ENCODE measurements at places on chromosomes 7 and 10.

DNA sequence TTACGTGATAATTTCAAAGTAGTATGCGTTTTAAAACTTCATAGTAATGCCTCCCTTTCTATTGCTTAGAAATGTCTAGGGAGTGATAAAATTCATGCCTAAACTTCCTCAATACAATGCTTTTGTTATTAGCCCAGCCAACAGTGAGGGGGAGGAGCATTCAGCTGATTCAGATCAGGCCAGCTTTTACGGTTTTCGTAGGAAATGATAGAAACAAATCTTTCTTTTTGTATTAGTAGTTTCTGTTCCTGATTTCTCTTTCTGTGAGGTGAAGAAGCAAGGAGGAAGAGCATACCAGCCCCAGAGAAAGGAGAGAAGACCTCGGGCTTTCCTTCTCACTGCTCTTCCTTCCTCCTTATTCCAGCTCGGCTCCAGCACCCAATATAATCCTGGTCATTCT lies 35.2 kb upstream of the ITPRID1 start:
- no peak for DNase-seq

DNA sequence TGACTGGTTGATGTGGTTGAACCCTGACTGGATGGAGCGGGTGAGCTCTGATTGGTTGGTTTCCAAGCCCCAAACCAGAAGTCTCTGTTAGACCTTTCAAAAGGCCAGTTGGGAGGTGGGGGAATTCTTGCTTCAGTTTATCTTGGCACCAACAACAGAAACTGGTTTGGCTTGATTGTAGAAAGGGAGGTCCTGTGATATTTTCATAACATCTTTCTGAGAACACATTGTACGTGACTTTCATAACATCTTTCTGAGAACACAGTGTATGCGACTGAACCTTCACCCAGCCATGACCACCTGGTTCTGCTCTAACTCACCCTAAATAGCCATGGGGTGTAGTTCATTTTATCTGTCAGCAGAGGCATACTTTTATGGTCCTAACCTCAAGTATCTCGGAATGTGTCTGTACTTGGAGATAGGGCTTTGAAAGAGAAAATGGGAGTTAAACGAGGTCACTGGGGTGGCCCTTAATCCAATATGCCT lies 88.3 kb downstream of the GALNT17 start:
- DNase-seq = no peak

GRCh38 chr7:2003931-2004812 lies 228.6 kb downstream of the MAD1L1 start:
- DNase-seq = no peak

DNA sequence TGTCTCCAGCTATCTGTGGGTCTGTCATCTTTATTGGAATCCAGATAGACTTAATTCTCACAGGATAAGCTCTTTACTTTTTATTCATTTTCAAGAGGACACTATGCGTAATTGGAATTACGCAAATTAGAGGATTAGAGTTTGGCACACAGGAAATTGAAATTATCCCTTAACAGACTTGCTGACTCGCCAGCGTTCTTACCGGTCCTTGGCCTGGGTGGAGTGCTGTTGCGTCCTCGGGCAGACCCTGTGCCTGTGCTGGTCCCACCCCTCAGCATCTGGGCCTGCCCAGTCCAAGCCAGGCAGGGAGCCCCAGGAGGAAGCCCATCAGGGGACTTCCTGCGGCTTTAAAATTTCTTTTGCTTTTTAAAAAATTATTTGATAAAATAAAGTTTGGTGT lies 101.8 kb downstream of the MKI67 start:
- no peak for DNase-seq

DNA sequence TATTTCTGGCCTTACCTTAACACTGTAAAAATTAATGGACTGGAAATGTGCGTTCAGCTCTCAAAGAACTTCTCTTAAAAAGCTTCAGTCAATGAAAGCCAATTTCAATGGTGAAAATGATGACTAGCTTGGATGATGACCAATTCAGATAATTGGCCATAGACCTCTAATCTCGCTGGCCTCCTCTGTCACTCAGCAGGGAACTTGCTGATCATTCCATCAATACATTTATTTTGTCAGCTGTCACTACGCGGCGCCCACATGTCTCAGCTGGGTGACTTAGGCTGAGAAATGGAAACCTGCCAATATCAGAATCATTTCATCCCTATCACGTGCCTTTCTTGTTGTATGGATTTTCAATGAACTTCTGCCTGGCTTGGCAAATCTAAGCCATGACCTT lies 673.0 kb upstream of the AUTS2 start:
- DNase-seq = no peak

DNA sequence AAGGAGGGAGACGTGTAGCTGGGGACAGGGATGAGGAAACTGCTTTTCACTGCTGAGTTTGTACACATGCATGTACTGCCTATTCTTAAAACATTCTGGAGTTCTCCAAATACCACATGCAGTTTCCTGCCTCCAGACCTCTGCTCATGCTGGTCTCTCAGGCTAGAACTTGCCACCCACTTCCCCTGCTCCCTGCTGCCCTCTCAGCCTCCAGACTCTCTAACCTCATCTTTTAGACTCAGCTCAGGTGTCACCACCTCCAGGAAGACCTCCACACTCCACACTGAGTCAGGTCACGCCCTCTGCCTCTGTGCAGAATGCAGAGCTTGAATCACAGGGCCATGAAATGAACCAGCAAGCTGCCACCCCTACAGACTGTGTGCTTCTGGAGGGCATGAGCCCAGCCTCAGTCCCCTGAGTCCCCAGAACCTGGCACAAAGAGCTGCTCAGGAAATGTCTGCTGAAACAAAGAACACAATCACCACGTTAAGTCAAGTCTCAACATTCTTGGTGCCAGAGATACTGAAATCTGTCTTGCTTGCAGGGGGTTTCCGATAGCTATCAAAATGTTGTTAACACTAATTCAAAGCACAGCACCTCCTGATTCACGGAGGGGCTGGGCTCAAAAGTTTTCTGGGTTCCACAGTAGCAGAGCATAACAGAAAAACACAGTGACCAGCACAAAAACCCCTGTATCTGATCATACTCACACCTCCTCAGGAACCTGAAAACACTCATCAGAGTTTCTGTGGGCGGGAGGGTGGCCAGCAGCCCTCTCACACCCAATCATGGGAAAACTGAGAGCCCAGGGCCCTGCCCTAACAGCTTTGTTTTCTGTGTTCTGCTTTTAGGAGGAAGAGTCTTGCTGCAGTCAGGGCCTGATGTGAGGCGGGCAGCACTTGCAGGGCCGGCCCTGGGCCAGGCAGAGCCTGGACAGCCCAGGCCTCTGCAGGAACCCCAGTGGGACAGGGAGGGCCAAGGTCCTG lies 21.1 kb downstream of the FAM53B start:
- DNase-seq = peak; percentile 11

GRCh38 chr10:19497026-19497425 lies 319.2 kb upstream of the PLXDC2 start:
- no peak for DNase-seq

DNA sequence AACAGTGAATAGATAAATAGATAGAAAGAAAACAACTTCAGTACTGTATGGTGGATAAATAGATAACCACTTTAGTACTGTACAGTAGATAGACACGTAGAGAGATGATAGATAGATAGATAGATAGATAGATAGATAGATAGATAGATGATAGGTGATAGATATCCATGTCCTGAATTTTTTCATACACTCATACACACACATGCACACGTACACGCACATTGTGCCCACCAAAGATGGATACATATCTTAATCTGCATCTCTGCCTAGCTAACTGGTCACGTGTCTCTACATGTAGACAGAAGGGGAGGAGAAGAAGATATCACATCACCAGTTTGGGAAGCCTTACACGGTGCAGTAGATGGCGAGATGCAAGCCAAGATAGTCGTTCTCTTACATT lies 99.2 kb downstream of the ARID5B start:
- DNase-seq = no peak

- no peak for DNase-seq
Observed at GRCh38 chr7:66739953-66740301, 606 bp upstream of the RABGEF1 start.

DNA sequence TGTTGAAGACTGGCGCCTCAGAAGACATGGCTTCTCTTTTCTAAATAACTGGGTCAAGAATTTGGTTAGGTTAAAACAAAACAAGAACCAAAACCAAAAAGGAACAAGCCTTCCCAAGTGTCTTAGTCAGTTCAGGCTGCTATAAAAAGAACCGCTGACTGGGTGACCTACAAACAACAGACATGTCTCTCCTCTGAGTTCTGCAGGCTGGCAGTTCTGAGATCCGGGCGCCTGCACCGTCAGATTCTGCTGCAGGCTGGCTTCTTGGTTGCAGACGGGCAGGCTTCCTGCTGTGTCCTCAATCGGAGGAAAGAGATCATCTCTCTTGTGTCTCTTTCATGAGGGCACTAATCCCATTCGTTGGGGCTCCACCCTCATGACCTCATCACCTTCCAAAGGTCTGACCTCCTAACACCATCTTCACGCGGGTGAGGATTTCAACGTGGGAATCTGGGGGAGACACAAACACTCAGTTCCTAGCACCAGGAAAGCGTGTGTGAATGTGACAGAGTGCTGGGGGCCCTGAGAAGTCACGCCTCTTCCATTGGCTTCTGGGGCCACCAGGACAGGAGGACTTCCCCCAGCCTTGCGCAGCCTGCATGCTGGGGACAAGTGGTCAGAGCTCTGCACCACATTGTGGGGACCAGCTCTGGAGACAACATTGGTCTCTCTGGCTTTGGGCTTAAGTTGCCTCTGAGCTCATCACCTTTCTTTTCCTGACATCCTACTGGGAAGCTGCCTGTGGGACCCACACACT lies 63.1 kb downstream of the ASB13 start:
- no peak for DNase-seq

GRCh38 chr10:15738270-15738925 lies 18.7 kb upstream of the ITGA8 start:
- no peak for DNase-seq

- no peak for DNase-seq
Observed at GRCh38 chr10:97220355-97220754, 34.6 kb upstream of the SLIT1 start.

DNA sequence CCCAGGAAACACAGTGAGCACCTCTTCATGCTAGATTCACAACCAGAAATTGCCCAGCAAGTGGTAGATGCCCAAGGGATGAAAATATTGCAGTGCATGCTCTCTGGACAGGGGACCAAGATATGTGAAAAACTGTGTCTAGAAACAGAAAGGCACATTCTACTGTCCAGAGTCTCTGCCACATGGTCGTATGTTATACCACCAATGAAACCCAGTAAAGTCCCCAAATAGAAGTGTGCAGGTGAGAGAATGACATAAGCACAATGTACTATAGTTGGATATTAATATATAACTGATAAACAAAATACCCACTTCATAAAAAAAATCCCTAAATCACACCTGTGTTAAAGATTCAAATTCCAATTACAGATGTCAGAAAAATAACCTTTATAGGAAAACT lies 43.8 kb downstream of the RASGEF1A start:
- no peak for DNase-seq

DNA sequence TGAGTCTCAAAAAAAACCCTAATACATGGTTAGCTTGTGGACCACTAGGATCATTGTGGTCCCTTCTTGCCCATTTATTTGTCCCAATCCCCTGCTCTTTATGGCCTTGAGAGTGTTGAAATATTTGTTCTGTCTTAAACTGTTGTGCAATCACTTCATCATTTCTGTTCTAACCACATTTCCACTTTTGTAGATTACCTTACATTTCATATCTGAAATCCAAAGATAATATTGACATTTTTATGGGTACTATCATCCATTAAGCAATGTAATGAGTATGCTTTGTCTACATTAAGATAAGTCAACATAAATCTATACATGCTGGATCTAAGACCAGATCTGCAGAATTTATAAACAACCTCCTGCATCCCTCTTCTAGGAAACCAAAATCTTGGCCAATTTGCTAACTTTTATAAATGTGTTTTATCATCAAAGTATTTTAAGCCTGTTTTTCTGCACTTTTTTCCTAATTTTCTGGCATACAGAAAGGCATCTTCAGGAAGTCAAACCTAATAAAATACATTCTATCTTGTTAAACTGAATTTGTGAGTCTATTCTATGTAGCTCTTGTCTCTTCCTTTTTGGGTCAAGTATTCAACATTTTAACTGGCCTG lies 359.4 kb upstream of the CELF2 start:
- DNase-seq = no peak

DNA sequence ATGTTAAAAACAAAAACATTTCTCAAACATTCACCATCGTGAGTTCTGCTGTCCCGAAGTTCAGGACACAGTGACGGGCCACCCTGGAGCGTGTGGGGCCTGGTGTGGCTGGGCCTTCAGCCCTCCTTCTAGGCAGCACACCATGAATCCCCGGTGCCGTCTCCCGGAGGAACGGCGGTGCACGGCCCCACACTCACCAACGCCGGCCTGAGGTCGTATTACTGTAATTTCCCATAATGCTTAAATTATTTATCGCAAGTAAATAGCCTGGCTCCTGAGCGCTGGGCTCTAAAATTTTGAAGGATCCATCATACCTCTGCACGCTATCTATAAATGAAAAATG lies 1.4 kb downstream of the STK32C start:
- no peak for DNase-seq

DNA sequence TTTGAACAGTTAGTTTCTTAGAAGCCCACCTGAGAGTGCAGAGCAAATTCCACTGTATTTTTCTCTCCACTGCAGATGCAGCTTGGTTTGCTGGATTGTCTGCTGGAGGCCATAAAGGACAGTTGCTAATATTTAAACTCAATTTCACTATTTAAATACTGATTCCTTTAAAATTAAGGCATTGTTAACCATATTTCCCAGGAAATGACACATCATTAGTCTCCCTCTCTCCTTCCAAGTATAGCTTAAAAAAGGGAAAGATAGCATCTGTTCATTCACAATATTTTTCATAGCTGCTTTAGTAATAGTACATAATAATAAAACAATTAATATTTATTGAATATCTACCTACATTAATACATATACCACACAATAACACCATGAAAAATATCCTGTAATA lies 252.9 kb downstream of the HGF start:
- no peak for DNase-seq

- no peak for DNase-seq
Observed at GRCh38 chr7:155733582-155734444, 78.5 kb downstream of the SHH start.

GRCh38 chr10:66564287-66564686 lies 361.5 kb upstream of the LRRTM3 start:
- DNase-seq = no peak

DNA sequence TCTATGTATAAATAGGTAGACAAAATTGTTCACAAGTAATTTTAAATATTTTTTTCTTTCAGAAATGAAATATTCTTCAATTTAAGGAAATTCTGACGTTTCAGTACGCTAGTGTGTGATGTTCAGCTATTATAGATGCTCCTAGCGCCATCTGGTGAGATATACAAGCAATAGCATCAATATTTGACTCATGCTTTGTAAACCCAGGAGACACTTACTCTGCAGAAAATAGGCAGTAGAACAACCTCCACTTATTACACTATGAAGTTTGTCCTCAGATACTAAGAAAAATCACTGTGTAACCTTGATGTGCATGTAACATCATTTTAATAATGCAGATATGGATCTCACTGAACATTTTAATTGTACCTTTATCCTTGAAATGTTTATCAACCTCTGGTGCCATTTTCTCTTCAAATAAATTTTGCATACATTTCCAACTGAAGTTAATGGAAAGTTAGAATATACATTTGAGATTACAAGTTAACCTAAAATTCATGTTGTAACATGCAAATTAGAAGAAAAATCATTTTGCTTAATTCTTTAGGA lies 151.5 kb upstream of the FAM3C start:
- DNase-seq = no peak

Measured in effector memory CD4-positive, alpha-beta T cell (primary cell).